ENCODE measurements at places on chromosomes 6 and 20.

DNA sequence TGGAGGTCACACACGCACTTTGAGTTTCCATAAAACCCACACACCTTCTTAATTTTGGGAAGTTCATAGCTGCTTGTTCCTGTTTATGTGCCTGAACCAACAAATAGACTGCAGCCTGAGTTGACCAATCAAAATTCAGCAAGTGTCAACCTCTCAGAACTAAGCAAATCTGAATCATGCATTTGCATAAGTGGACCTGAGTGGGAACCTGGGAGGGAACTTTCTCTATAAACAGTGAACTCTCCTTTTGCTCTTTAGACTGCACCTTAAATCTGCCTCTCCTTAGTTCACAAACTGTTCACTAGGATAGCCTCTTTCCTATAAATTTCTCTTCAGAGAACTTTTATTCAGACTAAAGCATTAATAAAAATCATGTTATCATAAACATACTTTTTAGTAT, 37.9 kb downstream of the SLC17A1 start:
- no peak for DNase-seq

GRCh38 chr6:133919362-133919761, 30.4 kb downstream of the TCF21 start:
- DNase-seq: no peak

DNA sequence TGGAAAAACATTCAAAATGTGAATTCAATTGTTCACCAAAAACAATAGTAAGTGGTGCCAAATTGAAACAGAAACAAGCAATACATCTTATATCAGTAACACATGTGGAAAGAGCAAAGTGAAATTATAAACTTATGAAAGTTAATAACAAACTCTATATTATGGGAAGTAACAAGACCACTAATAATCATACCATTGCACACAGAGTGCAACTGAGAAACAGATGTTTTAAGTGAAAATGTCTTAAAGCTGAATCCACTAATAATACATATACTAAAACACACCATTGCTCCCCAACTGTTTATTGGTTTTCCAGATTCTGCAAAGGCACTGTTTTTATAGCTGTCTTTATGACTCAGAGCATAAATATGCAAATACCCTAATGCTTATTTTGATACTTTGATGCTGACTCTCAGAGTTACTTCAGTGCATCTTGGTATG, 292.3 kb downstream of the RFPL4B start:
- DNase-seq: no peak

DNA sequence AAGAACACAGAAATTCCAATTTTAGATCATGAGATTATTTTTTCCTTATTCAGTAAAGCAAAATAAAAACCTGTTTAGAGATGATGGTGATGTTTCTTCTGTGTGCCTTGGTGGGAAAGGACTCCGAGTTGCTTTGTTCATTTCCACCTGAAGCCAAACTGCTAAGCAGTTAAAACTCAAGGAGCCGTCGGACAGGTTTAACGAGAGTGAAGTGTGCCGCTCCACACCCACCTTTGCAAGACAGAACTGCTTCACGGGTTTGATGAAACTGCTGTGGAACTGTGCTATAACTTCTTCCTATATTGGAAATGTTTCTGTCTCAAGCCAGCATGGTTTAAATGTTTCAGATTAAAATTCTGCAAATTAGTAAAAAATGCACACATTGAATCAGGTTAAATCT, 9.2 kb upstream of the DSP start:
- DNase-seq: no peak
